ENCODE measurements at places on chromosomes 5 and 9.

DNA sequence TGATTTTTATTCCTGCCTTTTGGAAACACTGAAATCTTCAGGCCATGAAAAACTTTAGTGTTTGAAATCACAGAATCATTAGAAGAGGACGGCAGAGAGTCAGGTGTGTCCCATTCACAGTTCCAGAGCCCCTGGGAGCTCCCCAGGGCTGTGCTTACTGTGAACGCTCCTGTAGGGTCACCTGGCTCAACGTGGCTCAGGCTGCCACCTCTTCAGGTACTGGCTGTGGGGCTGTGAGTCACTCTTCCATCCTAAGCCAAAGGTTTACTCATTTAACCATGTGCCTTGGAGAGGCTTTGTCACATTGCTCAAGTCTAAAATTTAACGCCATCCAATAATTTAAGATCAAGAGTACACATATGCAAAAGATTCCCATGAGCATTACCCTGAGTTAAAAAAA is 50.2 kb upstream of the FSTL4 start:
- DNase-seq, result no peak

DNA sequence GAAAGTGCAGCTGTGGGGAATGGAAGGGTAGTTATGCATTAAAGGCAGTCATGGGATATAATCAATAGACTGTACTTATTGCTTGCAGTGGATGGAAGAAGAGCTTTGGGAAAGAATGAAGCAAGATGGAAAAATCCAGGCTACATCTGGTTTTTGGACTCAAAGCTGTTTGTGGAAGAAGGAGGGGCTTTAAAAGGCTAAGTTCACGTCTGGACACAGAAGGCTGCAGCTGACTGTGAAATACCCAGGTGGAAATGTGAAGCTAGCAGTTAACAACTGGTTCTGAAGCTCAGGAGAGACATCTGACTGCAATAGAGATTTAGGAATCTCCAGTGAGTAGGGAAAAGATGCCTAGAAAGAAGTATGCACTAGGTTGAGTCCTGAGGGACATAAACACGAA is 43.2 kb upstream of the TIMD4 start:
- DNase-seq, result no peak

GRCh38 chr9:123445981-123446610 is 90.1 kb downstream of the CRB2 start:
- DNase-seq, result no peak

GRCh38 chr5:30106596-30106995 is 1086.9 kb upstream of the CDH6 start:
- peak; percentile 1 for DNase-seq

GRCh38 chr5:73007051-73007450 is 51.2 kb downstream of the FCHO2 start:
- no peak for DNase-seq

GRCh38 chr9:82404881-82405280 is 416.3 kb downstream of the SPATA31D1 start:
- no peak for DNase-seq

DNA sequence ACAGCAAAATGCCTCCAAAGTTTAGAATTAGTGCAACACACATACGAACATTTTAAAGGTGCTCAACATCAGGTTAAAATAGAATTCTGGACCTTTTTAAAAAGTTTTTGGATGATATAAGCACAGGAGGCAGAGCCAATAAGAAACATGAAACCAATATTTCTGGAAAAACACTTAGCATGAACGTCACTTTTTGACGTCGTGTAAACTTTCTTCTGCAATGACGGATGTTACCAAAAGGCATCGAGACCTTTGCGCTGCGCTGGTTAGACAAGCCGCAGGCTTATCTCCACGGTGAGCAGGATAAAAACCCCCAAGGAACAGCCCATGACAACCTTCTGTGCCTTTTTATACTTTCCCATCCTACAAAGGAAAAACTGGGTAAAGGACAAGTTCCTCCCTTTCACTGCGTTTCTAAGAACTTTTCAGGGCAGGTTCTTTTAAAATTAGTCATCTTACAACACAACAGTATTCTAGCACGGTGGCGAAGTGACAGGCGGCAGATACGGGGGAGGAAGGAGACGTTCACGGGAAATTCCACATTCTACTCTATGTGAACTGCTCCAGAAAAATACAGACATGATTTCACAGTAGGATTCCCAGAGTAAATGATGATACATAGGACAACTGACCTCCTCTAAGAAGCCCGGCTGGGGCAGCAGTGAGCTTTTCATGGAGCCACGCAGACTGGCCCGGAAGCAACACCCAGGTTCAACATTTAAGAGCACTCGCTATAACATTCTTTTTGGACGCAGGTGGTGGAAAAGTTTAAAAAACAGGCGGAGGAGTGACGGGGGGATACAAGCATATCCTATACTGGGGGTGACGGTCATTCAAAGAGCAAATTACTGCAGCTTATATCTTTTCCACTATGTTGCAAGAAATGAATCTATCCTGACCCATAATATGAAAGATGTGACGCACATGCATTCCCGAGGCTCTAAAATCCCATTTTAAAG is 52.4 kb downstream of the USP20 start:
- DNase-seq, result no peak

DNA sequence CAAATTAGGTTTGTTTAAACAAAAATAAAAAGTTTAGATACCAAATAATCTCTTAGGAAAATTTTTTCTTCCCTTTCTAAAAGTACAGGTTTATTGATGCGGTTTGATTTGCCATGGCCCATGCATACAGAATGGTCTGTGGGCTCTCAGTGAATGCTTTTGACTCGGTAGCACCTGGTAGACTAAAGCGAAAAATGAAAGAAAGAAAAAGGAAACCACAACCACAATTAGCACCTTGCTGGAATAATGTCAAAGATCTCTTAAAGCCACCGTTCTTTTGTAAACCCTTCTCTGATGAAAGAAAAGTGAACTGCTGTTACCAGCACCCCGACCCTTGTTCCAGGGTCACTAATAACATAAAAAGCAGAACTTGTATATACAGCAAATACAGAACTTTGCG is 157.9 kb downstream of the NFIB start:
- DNase-seq, result no peak

- DNase-seq, result no peak
These were observed 451 bp downstream of the LPAR1 start for GRCh38 chr9:111037708-111038330.

DNA sequence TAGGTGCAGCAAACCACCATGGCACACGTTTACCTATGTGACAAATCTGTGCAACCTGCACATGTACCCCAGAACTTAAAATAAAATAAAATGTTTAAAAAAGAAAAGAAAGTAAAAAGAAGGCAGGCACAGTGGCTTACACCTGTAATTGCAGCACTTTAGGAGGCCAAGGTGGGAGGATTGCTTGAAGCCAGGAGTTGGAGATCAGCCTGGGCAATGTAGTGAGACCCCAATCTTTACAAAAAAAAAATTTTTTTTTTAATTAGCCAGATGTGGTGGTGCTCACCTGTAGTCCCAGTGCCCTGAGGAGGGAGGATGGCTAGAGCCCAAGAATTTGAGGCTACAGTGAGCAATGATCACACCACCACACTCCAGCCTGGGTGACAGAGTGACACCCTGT is 12.5 kb upstream of the LHFPL2 start:
- DNase-seq, result no peak

DNA sequence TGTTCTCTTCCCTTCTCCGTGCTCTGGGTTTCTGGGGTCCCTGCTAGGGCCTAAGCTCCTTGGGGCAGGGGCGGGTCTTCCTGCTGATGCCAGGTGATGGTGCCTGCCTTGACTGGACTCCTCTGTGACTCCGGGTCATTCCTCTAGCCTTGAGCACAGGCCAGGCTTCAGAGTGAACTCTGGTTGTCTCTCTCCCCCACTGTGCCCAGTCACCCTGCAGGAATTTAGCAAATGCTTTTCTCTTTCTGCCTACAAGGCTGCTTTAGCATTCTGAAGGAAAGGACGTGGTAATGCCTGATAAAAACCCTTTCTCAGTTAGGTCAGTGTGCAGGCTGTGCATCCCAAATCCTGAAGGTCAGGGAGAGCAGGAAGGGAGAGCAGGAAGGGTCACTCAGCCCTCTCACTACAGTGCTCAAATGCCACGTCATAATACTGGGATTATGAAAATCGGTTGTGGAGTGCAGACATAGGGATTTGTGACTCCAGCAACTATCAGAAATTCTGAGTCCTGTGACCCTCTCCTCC is 2.7 kb downstream of the CXCL14 start:
- no peak for DNase-seq

GRCh38 chr5:7207979-7208378 is 188.0 kb upstream of the ADCY2 start:
- DNase-seq, result no peak

DNA sequence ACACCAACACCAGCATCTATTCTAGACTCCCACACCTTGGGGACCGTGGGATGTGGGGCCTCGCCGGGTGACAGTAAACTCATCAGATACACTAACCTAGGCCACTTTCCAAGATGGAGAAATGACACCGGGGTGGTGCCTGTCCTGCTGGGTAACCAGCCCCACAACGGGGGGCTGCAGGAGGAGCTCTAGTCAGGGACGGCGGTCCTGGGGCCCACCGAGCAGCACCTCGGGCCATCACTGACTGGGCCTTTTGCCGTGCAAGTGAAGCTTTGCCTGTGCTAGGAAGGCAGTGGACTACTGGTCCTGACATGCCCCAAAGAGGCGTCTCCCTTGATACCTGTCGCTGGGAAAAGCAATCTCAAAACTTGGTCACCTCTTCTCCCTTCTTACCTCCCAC is 260.3 kb upstream of the IRX1 start:
- DNase-seq, result no peak

DNA sequence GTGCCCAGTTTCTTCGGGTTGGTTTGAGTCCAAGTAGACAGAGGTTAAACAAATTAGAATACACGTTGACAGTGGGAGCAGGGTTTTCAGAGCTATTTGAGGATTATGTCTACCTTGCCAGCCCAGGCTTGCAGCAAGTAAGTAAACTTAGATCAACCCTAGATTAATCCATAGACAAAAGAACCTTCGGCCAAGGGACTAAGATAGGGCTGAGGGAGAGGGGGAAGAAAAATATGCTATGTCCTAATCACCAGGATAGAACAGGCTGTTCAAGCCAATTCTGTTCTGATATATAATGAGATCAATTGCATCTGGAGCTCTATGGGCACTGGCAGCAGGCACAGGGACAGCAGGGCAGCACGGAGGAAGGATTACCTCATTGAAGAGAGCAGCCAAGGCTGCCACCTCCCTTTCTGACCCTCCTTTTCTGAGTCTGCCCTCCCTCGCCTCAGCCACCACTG is 377.7 kb downstream of the PIK3R1 start:
- no peak for DNase-seq
